ENCODE measurements at places on chromosomes 16 and 17.

DNA sequence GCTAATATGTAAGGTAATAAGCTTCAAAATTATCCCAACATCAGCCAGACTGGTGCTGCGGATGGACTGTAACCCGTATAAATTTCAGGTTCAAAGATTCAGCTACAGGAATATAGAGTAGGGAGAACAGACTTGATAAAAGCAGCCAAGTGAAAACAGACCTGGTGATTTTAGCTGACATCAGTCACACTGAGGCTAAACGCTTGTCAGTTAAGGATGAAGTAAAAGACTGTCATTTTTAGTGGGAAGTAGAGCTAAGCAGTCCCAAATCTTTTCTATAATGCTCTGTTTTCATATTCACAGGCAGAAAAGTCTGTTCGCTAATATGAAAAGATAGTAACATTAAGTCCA is 35.4 kb downstream of the CMTM4 start:
- DNase-seq = no peak

DNA sequence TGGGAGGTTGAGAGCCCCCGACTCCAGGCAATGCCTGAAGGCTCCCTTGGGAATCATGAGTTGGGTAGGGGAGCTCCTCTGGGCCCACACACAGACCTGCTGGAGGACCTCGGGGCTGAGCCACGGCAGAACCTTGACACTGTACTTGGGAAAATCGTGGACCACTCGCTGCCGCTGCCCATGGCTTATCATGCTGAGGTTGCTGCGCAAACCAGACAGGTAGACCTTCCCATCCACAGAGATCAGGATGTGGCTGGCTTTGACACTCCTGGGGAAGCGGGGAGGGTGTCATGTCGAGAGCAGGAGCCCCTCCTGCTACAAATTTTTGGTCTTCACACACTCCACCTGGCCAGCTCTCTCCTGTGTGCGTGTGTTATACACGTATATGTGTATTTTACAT is 7.2 kb upstream of the LIMD2 start:
- no peak for DNase-seq

DNA sequence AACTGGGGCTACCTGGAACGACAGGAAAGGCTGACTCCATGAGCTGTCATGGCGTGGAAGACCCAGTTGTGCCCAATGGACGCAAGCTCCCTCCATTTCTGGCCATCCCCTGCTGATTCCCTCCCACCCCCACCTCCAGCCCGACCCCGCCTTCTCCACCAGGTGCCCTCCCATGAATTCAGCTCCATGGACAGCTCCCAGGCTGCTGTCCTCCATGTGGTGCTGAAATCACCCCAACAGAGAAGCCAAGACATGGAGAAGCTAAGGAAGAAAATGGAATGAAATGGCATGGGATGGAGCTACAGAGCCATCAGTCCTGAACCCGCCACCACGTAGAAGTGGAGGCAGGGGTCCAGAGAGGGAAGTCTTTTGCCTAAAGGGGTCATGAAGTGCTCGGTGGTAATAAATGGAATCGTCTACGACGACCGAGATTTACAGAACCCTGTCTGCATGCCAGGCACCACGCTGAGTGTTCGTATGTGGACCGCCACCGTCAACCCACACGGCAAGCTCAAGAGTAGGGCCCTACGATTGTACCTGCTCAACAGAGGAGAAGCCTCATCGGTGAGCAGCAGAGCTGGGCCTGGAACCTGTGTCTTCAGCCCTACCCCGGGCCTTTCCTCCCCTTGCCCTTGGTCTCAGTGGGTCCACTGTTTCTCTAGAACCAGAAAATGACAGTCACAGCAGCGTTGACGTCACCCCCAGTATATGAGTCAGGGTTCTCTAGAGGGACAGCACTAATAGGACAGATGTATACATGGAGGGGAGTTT is 9.3 kb upstream of the ZC3H18 start:
- peak; percentile 61 for DNase-seq

DNA sequence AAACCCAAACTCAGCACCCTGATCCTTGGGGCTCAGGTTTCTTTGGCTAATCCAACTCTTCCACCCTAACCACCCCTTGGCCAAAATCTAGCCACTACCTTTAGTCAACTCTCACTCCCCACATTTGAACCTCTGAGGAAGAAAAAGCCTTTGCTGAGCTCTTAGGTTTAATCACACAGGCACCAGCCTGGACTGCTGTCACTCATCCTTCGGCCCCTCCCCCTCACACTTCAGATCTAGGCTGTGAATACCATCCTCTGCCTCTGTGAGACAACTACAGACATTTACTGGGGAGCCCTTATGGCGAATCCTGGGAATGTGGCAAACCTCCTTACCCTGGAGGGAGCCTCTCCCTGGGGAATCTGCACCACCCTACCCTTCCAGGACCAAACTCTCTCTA is 5.3 kb upstream of the RNASEK start:
- no peak for DNase-seq

- no peak for DNase-seq
These were observed 192.9 kb downstream of the CCDC182 start for GRCh38 chr17:57552114-57552624.

- DNase-seq = no peak
These were observed 42.4 kb downstream of the NXPH3 start for GRCh38 chr17:49618028-49618611.

DNA sequence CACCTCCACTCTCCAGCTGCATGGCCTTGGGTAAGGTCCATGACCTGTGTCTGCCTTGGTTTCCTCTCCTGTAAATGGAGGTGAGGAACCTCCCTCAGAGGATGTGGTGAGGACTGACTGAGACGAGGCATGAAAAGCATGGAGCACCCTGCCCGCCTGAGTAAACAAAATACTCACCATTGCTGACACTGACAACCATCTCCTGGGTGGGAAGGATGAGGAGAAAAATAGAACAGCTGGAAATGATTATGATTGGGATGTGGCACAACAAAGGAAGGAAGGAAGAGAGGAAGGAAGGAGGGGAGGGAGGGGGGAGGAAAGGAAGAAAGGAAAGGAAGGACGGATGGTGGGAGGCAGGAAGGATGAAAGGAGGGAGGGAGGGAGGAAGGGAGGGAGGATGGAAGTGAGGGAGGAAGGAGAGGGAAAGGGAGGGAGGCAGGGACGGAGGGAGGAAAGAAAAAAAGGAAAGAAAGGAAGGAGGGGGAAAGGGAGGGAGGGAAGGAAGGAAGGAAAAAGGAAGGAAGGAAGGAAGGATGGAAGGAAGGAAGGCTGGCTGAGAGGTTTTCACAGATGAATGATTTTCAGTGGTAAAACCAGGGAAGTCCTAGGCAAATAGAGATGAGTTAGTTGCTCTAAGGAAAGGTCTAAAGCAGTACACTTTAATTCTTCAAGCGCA is 276.5 kb upstream of the XYLT1 start:
- no peak for DNase-seq

DNA sequence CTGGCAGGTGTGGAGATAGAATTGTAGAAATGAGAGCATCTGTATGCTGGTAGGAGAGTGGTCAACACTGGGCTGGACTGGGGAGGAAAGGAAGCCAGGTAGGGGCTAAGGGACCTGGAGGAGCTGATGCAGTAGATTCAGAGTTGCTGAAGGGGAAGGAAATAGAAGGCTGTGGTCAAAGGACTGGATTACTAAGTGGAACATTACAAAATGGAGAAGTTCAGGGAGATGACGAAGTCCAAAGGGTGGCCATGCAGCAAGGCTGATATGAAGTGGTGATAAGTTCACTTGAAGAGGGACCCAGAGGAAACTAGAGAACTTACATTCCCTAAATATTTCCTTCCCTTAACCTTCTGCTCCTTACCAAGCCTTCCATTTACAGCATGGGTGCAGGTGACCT is 8.6 kb upstream of the CCL2 start:
- DNase-seq = no peak

DNA sequence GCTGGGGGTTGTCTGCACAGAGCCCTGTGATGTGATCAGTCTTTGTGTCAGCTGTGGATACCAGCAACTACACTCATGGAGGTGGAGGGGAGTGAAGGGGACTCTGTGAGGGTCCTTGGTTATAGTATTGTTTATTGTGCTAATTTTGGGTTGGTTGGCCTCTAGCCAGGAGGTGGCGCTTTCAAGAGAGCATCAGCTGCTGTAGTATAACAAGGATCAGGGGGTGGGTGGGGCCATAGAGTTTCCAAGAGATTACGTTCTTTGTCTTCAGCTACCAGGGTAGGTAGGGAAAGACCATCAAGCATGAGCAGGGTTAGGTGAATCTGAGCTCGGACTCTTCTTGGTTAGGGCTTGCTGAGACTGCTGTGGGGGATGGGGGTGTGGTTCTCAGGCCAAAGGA is 97.1 kb upstream of the HS3ST3A1 start:
- no peak for DNase-seq

- no peak for DNase-seq
These were observed 70.3 kb downstream of the NETO2 start for GRCh38 chr16:47073223-47074155.

Measured in NCI-H226 (cell line).